ENCODE measurements at places on chromosomes 16 and 17.

GRCh38 chr17:45296003-45296832, 20.6 kb downstream of the MAP3K14 start:
- peak; percentile 83 for DNase-seq

- DNase-seq = peak; percentile 84
These were observed 8.2 kb upstream of the CIITA start for GRCh38 chr16:10868596-10869469.

GRCh38 chr16:57045694-57046381, 46.5 kb upstream of the CPNE2 start:
- DNase-seq = peak; percentile 42

- no peak for DNase-seq
These were observed 75.6 kb upstream of the PLCG2 start for GRCh38 chr16:81703177-81704155.

DNA sequence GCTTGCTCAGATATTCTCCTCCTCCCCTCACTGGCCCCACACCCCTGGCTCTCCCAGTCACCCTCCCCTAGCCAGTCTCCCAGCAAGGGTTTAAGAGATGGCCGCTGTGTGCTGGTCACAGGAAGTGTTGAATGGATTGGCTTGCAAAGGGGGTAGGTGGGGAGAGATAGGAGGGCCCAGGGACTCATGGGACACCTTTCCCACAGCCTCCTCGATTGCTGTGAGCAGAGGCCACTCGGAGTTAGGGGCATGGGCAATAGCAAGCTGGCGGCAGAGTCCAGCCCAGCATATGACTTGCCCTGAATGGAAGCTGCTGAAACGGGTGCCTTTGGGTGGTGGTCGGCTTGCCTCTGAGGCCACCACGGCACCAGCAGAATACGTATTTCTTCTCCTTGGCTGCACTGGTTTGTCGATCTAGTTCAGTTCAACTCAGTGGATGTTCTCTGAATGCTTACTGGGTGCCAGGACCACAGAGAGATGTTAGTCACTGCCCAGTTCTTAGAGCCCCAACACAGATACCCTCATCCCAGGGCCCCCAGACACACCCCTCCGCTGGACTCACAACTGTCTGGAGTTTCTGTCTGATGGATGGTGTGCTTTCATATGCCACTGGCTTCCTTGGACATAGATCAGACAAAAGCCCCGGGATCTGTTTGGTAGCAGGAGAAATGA, 6.0 kb downstream of the WFIKKN2 start:
- DNase-seq = no peak

- no peak for DNase-seq
These were observed 16.6 kb downstream of the NSRP1 start for GRCh38 chr17:30133197-30133596.

DNA sequence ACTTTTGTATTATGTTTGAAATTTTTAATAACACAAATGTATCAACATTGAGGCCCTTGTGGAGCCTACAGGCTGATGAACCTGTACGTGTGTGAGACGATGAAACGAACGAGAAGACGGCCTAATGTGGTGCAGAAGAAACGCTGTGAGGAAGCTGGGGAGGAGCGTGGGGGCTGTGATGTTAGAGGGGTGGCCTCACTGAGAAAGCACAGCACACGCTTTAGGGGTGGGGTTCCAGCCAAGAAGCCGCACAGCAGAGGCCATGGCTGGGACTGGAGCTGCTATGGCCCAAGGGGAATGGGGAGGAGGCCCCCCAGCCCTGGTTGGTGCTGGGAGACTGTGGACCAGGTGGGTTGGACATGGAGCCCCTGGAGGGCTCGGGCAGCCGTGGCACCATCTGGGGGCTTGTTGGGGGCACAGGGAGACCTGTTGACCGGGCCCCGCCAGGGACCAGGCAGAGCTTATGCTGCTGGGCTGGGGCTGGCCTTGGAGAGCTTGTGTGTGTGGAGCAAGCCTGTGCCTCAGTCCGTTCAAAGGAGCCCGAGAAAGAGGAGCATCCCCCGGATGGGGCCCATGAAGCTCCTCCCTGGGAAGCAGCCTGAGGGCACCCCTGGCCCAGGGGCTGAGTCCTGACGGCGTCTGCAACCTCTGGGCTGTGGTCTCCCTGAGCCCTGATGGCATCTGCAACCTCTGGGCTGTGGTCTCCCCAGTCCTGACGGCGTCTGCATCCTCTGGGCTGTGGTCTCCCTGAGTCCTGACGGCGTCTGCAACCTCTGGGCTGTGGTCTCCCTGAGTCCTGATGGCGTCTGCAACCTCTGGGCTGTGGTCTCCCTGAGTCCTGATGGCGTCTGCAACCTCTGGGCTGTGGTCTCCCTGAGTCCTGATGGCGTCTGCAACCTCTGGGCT, 44.7 kb downstream of the METRNL start:
- no peak for DNase-seq

DNA sequence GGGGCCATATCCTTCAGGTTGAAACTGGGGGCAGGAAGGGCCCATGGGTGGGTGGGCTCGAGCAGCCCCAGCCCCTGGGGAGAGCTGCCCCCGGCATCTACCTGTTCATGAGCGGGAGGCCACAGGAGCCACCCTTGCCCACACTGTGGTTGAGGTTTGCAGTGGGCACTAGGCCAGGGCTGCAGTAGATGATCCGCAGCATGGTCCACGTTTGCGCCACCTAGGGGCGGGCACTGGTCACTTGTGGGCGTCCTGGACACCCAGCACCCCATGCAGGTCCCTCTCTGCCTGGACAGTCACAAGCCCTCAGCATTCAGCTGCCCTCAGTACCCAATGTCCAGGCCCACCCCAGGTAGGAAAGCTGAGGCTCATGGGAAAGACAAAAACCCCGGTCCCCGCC, 1.8 kb upstream of the JMJD8 start:
- peak; percentile 19 for DNase-seq

DNA sequence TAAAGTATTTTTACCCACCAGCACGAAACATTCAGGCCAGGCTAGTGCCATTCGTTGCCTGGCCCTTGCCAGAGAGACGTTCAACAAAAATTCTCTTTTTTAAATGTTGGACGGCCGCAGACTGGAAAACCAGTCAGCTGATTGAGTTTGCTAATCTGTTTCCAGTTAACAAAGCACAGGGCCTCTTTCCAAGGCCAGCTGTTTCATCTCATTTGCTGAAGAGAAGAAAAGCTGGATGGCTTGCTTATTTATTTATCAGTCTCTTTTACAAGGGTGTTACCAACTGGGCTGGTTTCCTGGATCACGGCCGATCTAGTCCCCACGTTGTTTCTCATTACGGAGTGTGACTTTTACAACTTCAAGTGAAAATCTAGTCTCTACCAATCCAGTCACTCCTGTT, 418.7 kb upstream of the DYNLRB2 start:
- no peak for DNase-seq

DNA sequence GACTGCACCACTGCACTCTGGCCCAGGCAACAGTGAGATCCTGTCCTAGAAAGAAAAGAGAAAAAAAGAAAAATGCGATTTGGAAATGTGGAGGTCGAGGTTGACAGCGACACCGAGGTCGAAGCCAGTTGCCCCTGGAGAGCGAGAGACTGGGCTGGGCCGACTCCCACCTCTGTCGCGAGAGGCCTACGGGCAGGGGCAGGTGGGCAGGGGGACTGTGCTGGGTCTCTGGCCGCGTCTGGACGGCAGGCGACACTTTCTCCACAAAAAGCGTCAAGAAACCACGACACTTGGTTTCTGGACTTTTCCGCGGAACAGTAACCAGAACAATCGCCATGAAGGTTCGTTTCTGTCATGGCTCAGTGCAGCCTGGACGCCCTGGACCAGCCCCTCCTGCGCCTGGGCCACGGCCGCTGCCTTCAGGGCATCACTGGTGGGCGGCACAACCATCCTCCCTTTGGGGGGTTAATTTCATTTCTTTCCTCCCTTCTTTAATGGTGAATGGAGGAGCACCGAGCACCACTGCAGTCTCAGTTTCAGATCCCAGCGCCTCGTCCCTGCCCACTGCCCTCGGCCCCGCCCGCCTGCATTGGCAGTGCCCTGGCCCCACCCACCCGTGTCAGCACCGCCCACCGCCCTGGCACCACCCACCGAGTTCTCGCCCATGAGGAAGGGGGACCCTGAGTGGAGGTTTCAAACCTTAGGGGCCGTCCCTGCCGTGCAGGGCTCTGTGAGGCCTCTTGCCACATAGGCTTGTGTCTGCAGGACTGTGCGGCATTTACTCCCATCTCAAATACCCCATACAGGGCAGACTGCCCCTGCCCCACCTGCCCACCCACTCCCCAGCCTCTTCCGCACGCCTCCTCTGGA, 18.5 kb upstream of the CDH15 start:
- no peak for DNase-seq

GRCh38 chr17:13575922-13576419, 25.8 kb downstream of the HS3ST3A1 start:
- no peak for DNase-seq

GRCh38 chr17:27560668-27561067, 70.3 kb upstream of the LGALS9 start:
- no peak for DNase-seq

DNA sequence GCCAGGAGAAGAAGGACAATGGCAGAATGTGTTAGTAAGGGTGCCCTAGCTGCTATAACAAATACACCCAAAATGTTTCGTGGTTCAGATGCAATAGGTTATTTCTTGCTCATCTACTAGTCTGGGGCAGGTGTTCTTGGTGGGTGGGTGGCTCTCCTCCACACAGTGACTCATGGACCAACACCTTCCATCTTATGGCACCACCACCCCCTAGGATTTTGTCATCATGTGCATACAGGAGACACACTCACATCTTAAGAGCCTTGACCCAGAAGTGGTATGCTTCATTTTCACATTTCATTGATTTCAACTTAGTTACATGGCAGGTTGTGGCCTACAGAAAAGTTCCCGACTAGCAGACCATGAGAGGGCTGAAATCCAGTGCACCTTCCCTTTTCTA, 114.7 kb downstream of the AMFR start:
- DNase-seq = no peak

DNA sequence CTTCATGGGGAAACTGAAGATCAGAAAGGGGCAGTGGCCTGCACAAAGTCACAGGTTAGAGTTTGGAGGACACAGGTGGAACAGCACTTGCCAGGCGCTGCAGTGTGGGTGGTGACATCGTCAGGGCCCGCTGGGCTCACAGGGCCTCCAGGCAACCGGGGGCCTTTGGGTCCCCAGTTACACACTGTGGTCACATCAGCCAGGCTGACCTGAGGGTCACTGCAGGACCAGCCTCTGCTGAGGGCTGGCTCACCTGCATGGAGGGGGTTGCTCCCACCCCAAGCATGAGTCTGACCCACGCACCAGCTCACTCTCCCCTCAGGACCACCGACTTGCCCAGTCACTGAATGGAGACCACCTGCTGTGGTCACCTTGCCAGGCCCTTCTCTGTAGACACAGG, 17.0 kb downstream of the FOXN1 start:
- no peak for DNase-seq

GRCh38 chr17:6713130-6713917, at the start of gene SLC13A5:
SLC13A5 (minus strand) TSS chr17:6713369; CDS start chr17:6713333, 36 bp downstream.
- peak; percentile 34 for DNase-seq

- peak; percentile 66 for DNase-seq
These were observed 45.6 kb upstream of the HOXB9 start for GRCh38 chr17:48671697-48672171.

- DNase-seq = peak; percentile 46
These were observed 26.8 kb upstream of the MTMR4 start for GRCh38 chr17:58541249-58541648.

DNA sequence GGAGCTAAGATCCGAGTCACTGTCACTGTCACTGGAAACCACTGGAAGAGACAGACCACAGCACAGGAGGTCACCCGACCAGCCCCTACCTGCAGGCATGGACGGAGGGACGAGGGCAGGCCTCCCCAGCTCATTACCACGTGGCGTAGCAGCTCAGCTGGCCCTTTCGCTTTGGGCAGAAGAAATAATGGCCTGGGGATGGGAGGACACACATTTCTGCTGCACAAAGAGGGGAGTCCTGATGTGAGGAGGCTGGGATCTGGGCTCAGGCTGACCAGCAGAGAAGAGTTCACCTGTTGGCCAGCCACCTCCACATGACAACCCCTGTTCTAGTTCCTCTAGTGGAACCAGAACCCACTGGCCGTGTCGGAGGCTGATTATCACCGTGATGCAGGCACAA, 38.2 kb upstream of the DOC2B start:
- no peak for DNase-seq

GRCh38 chr17:50771991-50772785, 4.9 kb upstream of the ANKRD40CL start:
- no peak for DNase-seq

DNA sequence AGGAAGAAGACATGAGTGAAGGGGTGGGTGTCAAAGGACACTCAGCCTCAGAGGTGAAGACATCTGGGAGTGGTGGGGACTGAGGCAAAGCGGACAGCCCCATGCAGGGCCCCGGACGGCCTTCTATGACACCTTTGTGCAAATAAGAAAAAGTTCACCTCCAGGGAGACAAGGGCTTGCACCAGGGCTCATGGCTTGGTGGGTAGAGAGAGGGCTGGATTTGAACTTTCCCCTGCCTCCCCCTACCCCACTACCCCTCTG, 30.5 kb downstream of the LRRC75A start:
- DNase-seq = no peak

GRCh38 chr16:70018254-70018653, 67.1 kb downstream of the CLEC18A start:
- DNase-seq = no peak

GRCh38 chr16:27929818-27930217, 133.7 kb downstream of the GSG1L start:
- DNase-seq = no peak

DNA sequence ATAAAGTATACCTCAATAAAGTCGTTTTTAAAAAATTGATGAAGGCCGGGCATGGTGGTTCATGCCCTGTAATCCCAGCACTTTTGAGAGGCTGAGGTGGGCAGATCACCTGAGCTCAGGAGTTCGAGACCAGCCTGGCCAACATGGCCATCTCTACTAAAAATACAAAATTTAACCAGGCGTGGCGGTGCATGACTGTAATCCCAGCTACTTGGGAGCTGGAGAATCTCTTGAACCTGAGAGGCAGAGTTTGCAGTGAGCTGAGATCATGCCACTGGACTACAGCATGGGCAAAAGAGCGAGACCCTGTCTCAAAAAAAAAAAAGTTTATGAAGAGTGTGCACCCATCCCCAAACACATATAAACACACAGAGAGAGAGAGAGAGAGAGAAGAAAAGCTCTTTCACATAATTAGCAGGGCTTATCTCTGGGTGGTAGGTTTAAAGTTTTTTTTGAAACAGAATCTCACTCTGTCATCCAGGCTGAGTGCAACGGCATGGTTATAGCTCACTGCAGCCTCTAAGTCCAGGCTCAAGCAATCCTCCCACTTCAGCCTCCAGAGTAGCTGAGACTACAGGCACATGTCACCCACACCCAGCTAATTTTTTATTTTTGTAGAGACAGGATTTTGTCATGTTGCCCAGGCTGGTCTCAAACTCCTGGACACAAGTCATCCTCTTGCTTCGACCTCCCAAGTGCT, 3.0 kb downstream of the SREBF1 start:
- peak; percentile 24 for DNase-seq

DNA sequence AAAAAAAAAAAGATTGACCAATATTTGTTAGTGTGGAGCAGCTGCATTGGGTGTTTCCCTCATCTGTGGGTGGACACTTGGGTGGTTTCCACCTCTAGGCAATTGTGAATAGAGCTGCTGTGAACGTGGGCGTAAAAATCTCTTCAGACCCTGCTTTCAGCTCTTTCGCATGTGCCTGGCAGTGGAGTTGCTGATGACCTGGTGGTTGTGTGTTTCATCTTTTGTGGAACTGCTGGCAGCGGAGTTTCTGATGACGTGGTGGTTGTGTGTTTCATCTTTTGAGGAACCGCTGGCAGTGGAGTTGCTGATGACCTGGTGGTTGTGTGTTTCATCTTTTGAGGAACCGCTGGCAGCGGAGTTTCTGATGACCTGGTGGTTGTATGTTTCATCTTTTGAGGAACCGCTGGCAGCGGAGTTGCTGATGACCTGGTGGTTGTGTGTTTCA, 21.4 kb downstream of the ZC3H18 start:
- DNase-seq = peak; percentile 85
